BJ (cell line): ENCODE measurements at places on chromosomes 13 and 19. TPM values are rescaled to one million over a fixed set of nuclear protein-coding genes. Genes with fewer than 3 reads are reported as not detected.

Gene ZNF560
- 0.38 and 0.96 TPM in 2 replicates for polyA plus RNA-seq

Gene PVR
- polyA plus RNA-seq, result 84.4 and 129 TPM in 2 replicates

Gene TEX29
- 0.17 and 0.54 TPM in 2 replicates for polyA plus RNA-seq

Gene KCNRG
- 1.3 and 1.9 TPM in 2 replicates for polyA plus RNA-seq

Gene NLRP7
- not detected in 2 replicates for polyA plus RNA-seq

Gene PDE4C
- 0.06 and 0.12 TPM in 2 replicates for polyA plus RNA-seq

Gene SIGLEC9
- not detected in 2 replicates for polyA plus RNA-seq

Gene NUFIP1
- polyA plus RNA-seq, result 0.64 and 1.2 TPM in 2 replicates

Gene CEBPA
- 0.28 and 0.50 TPM in 2 replicates for polyA plus RNA-seq

Gene NXNL1
- polyA plus RNA-seq, result not detected in 2 replicates

Gene PDCD5
- 66.9 and 92.0 TPM in 2 replicates for polyA plus RNA-seq

Gene TRPM4
- polyA plus RNA-seq, result 12.8 and 17.6 TPM in 2 replicates

Gene SPACA4
- polyA plus RNA-seq, result not detected in 2 replicates

Gene NLRP5
- not detected in 2 replicates for polyA plus RNA-seq

Gene LILRA6
- not detected in 2 replicates for polyA plus RNA-seq

Gene ZNF177
- 0.94 and 1.9 TPM in 2 replicates for polyA plus RNA-seq

Gene RCBTB1
- 8.0 and 11.6 TPM in 2 replicates for polyA plus RNA-seq

Gene ZNF416
- 2.9 and 4.0 TPM in 2 replicates for polyA plus RNA-seq

Gene ZNF799
- 0.63 and 1.3 TPM in 2 replicates for polyA plus RNA-seq

Gene NEK3
- 4.8 and 10.1 TPM in 2 replicates for polyA plus RNA-seq

Gene UBE2L5
- 0.31 TPM in 1 of 2 replicates, not detected in the other for polyA plus RNA-seq

Gene PSPN
- 0.32 and 0.48 TPM in 2 replicates for polyA plus RNA-seq

Gene DIAPH3
- polyA plus RNA-seq, result 8.5 and 12.4 TPM in 2 replicates

Gene UBXN6
- polyA plus RNA-seq, result 85.5 and 127 TPM in 2 replicates

Gene ZNF208
- polyA plus RNA-seq, result 0.04 TPM in 1 of 2 replicates, not detected in the other

Gene NUMBL
- polyA plus RNA-seq, result 15.9 and 28.6 TPM in 2 replicates

Gene CYP4F2
- polyA plus RNA-seq, result not detected in 2 replicates

Gene LHB
- not detected in 2 replicates for polyA plus RNA-seq

Gene ATF5
- 6.9 and 7.9 TPM in 2 replicates for polyA plus RNA-seq

Gene SGTA
- polyA plus RNA-seq, result 45.2 and 88.2 TPM in 2 replicates

Gene GJB2
- not detected in 2 replicates for polyA plus RNA-seq

Gene CYP2A7
- not detected in 2 replicates for polyA plus RNA-seq

Gene SELENOV
- not detected in 2 replicates for polyA plus RNA-seq

Gene ZNF302
- polyA plus RNA-seq, result 11.0 and 20.9 TPM in 2 replicates

Gene LIM2
- not detected in 2 replicates for polyA plus RNA-seq

Gene OR7C1
- not detected in 2 replicates for polyA plus RNA-seq

Gene ZNF534
- 0.05 TPM in 1 of 2 replicates, not detected in the other for polyA plus RNA-seq

Gene OR7A5
- not detected in 2 replicates for polyA plus RNA-seq

Gene LILRA1
- polyA plus RNA-seq, result not detected in 2 replicates

Gene KLK1
- 0.15 and 0.17 TPM in 2 replicates for polyA plus RNA-seq

Gene EFNA2
- polyA plus RNA-seq, result not detected in 2 replicates

Gene SHISA7
- polyA plus RNA-seq, result not detected in 2 replicates

Gene ELSPBP1
- polyA plus RNA-seq, result not detected in 2 replicates

Gene RUBCNL
- 0.22 and 0.36 TPM in 2 replicates for polyA plus RNA-seq

Gene ZNF524
- polyA plus RNA-seq, result 7.8 TPM in 2 replicates

Gene KIR2DL4
- polyA plus RNA-seq, result not detected in 2 replicates

Gene ACP7
- not detected in 2 replicates for polyA plus RNA-seq

Gene GET3
- 163 and 250 TPM in 2 replicates for polyA plus RNA-seq

Gene TPP2
- 13.9 and 26.3 TPM in 2 replicates for polyA plus RNA-seq

Gene TTYH1
- not detected in 2 replicates for polyA plus RNA-seq

Gene SBK3
- 0.06 and 0.11 TPM in 2 replicates for polyA plus RNA-seq

Gene ZNF229
- polyA plus RNA-seq, result 4.5 and 8.4 TPM in 2 replicates

Gene GIPR
- polyA plus RNA-seq, result 0.54 and 1.1 TPM in 2 replicates

Gene CACNA1A
- polyA plus RNA-seq, result 2.5 and 2.9 TPM in 2 replicates

Gene ZNF541
- 0.05 and 0.06 TPM in 2 replicates for polyA plus RNA-seq

Gene ZNF91
- 8.3 and 11.2 TPM in 2 replicates for polyA plus RNA-seq

Gene ZNF256
- 2.2 and 3.0 TPM in 2 replicates for polyA plus RNA-seq

Gene COMP
- 8.6 and 9.2 TPM in 2 replicates for polyA plus RNA-seq

Gene CEACAM16
- polyA plus RNA-seq, result not detected in 2 replicates
